ENCODE measurements at places on chromosomes 2 and 18.

GRCh38 chr2:227474410-227474809 lies 2.5 kb downstream of the AGFG1 start:
- no peak for DNase-seq

DNA sequence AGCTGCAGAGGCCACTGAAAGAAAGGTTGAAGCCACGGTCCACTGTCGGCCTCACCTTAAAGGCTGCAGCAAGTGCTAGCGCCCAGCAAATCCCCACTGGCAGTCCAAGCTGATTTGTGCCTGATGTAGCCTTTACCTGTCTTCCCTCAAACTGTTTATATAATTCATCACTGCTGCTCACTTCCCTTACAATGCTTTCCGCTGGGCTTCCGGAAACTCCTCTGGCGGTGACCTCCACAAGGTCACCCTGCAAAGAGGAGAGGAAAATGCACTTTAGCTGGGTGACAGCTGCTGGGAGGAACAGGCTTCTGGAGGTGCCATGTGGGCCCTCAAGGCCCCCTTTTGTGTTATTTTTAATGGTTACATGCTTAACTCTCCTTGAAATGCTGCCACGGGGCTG lies 126.2 kb downstream of the CMPK2 start:
- DNase-seq, result no peak

GRCh38 chr2:135226961-135227360 lies 174.9 kb downstream of the RAB3GAP1 start:
- no peak for DNase-seq

GRCh38 chr18:37613253-37613565 lies 47.6 kb upstream of the CELF4 start:
- no peak for DNase-seq

- no peak for DNase-seq
These were observed 715.5 kb upstream of the LRRTM4 start for GRCh38 chr2:78237704-78238103.

DNA sequence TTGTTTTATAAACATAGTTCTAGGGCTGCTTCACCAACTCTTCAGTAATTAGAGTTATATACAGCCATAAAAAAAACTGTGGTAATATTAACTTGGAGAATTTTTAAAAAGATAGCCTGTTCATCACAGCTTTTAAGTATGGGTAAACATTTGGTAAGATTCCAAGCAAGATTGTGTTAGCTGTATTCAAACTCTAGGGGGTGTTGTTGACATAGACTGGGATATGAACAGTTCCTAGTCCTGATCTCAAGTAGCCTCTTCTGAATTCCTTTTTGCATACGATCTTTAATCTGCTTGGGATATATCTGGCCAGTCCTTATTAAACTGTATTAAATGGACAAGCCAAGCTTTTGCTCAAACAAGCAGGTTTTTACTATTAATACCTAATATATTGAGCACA lies 13.4 kb downstream of the NOP58 start:
- no peak for DNase-seq

GRCh38 chr18:73232933-73233332 lies 365.1 kb upstream of the NETO1 start:
- DNase-seq, result no peak

DNA sequence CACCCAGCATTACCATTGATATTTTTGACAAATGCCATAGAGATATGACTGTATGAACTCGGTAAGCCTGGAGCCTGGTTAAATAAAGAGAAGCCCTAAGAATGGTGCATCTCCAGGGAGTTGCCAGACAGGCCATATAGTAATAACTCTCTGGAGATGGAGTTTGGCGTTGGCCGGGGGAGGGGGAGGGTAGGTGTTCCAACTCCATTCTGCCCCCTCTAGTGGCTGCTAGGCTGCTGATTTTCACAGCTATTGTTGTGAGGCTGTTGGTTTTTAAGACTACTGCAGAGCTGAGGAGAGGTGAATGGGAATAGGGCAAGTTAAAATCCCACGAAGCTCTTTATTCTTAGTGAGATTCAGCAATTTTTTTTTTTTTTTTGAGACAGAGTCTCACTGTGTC lies 99.9 kb downstream of the GALNT14 start:
- no peak for DNase-seq

GRCh38 chr18:12861637-12862036 lies 22.4 kb downstream of the PTPN2 start:
- no peak for DNase-seq

All from stimulated activated CD8-positive, alpha-beta memory T cell treated with anti-CD3 and anti-CD28 coated beads, Interleukin-15, amount 100 ng/mL, for 4 hours (primary cell).